ENCODE measurements at places on chromosomes 1 and 21. TPM values are rescaled to one million over a fixed set of nuclear protein-coding genes. Genes with fewer than 3 reads are reported as not detected.

- peaks cover 13% of the 10 kb centered on the region for H3K4me1 ChIP-seq
- H3K36me3 ChIP-seq: no peaks in the 10 kb centered on the region
- H3K27me3 ChIP-seq: no peaks in the 10 kb centered on the region
Observed at GRCh38 chr1:179818743-179819173, 58.8 kb downstream of the TOR1AIP2 start.

DNA sequence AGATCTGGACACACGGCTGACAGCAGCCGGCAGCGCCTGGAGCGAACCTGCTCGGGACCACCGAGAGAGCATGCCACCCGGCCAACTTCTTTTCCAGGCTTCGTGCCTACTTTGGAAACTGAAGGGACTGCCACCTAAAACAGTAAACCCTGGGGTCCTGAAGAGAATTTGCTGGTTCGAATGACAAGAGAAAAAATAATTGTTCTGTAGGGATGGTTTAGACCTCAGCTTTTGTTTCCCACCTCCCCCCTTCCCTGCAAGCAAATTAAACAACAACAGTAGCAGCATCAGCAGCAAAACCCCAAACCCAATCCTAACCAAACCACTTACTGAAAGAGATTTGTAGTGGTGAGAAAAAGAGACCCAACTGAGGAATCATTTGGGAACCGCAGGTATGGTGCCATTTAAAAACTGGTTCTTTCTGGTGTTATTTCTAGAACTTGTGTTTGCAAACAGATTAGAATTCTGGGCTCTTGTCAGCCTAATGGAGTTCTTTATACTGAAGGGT, 105.6 kb downstream of the LEPR start:
- no peak overlapping the region for H3K4me3 ChIP-seq
- no peak for DNase-seq
- peaks cover 4% of the 10 kb centered on the region for H3K36me3 ChIP-seq
- H3K4me1 ChIP-seq: peaks cover 3% of the 10 kb centered on the region

DNA sequence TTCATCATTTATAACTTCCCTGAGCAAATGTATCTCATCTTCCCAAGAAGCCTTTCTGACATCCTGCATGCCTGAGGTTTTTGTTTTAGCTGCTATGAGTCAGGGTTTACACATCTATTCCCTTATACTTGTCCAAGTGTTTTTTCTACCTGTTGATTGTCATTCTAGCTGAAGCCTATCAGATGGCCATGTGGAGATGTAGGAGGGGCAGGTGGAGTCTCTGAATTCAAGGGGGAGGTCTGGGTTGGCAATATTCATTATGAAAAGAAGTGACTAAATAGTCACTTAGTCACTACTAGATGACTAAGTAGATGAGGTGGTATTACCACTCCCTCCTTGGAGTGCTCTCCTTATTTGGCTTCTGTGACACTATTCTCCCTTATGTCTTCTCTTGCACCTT, 52.4 kb downstream of the XCL1 start:
- no peak for DNase-seq
- H3K27ac ChIP-seq: no peak overlapping the region
- H3K36me3 ChIP-seq: no peaks in the 10 kb centered on the region
- peaks cover 2% of the 10 kb centered on the region for H3K4me1 ChIP-seq
- H3K4me3 ChIP-seq: no peak overlapping the region
- peaks cover 3% of the 10 kb centered on the region for H3K27me3 ChIP-seq

TDRD10 gene
- total RNA-seq: not detected

DNA sequence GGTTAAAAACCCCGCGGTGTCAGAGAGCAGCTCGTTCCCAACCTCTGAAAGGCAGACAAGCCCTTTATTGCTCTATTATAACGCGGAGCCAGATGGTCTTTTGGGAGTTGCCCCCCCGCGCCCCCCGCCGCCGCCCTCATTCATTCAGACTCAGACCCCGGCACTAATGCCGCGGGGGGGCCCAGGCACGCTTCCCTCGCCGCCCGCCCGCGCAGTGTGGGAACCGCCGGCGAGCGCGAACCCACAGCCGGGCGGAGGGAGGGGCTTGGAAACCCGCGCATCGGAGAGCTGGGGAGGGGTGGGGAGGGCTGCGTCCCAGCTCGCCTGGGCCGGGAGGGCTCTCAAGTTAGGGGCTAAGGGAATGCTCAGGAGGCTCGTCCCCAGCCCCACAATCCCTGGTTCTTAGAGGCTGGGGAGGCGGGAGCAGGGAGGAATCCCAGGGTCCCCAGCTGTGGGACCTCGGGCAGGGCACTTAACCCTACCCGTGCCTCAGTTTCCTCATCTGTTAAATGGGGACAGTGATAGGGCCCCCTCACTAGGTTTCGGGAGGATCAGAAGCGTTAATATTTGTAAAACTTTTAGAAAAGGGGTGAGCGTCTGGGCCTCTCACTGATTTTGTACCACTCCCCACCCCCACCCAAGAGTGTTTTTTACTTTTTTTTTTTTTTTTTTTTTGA, 10.9 kb upstream of the HES5 start:
- H3K27me3 ChIP-seq: no peaks in the 10 kb centered on the region
- H3K4me3 ChIP-seq: no peak overlapping the region
- H3K36me3 ChIP-seq: no peaks in the 10 kb centered on the region
- DNase-seq: no peak
- H3K27ac ChIP-seq: no peak overlapping the region

SPRR1B gene
- total RNA-seq: not detected

GRCh38 chr1:10675813-10676212, 120.6 kb downstream of the CASZ1 start:
- no peak for DNase-seq
- no peak overlapping the region for H3K27ac ChIP-seq
- H3K36me3 ChIP-seq: no peaks in the 10 kb centered on the region
- no peaks in the 10 kb centered on the region for H3K27me3 ChIP-seq
- no peak overlapping the region for H3K4me3 ChIP-seq
- H3K4me1 ChIP-seq: peaks cover 2% of the 10 kb centered on the region

GATAD2B gene
- 49.4 TPM for total RNA-seq

LAPTM5 gene
- 232 TPM for total RNA-seq

- H3K4me1 ChIP-seq: peaks cover 44% of the 10 kb centered on the region
- H3K27me3 ChIP-seq: no peaks in the 10 kb centered on the region
- peaks cover 54% of the 10 kb centered on the region for H3K36me3 ChIP-seq
- no peak for DNase-seq
Observed at GRCh38 chr1:113898241-113898814, 6.3 kb downstream of the AP4B1 start.

- no peak for DNase-seq
- peaks cover 58% of the 10 kb centered on the region for H3K4me1 ChIP-seq
- H3K27me3 ChIP-seq: no peaks in the 10 kb centered on the region
- peaks cover 75% of the 10 kb centered on the region for H3K36me3 ChIP-seq
- H3K4me3 ChIP-seq: no peak overlapping the region
- peak overlapping the region; percentile 17 for H3K27ac ChIP-seq
Observed at GRCh38 chr1:40985875-40986274, 6.4 kb downstream of the CTPS1 start.

GUCA2B gene
- not detected for total RNA-seq

DNA sequence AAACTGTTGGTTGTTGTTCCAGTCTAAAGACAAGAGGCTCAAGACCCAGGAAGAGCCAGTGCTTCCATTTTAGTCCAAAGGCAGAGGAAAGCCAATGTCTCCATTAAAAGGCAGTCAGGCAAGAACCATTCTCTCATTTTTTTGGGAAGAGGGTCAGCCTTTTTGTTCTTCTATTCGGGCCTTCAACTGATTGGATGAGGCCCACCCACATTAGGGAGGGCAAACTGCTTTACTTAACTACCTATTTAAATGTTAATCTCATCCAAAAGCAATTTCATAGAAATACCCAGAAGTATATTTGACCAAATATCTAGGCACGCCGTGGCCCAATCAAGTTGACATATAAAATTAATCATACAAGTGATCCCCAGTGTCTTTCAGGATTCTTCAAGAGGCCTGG, 104.4 kb upstream of the SYT6 start:
- peaks cover 2% of the 10 kb centered on the region for H3K36me3 ChIP-seq

- no peaks in the 10 kb centered on the region for H3K27me3 ChIP-seq
- H3K4me3 ChIP-seq: peak overlapping the region; percentile 88
- no peak for DNase-seq
- peaks cover 29% of the 10 kb centered on the region for H3K4me1 ChIP-seq
- peak overlapping the region; percentile 94 for H3K27ac ChIP-seq
Observed at GRCh38 chr1:115099693-115100050, 10.4 kb upstream of the TSPAN2 start.

DNA sequence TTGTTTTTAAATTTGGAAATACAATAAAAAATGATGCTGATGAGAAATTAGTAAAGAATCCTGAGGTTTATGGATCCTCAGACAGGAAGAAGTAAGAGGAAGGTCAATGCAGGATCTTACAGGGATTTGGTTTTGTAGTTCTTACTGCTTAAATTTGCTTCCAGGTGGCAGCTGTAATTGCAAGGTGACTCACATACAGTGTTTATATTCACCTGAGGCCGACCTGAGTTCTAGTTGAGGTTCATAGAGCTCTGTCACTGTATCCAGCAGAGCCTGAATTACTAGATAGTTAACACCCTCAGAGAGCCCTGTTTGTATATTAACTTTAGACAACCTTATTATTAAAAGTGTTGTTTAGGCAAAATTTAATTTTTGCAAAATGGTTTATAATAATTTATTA, 1.4 kb upstream of the WDR26 start:
- peaks cover 33% of the 10 kb centered on the region for H3K4me1 ChIP-seq
- H3K36me3 ChIP-seq: peaks cover 18% of the 10 kb centered on the region
- peak overlapping the region; percentile 90 for H3K4me3 ChIP-seq
- H3K27ac ChIP-seq: peak overlapping the region; percentile 95

DNA sequence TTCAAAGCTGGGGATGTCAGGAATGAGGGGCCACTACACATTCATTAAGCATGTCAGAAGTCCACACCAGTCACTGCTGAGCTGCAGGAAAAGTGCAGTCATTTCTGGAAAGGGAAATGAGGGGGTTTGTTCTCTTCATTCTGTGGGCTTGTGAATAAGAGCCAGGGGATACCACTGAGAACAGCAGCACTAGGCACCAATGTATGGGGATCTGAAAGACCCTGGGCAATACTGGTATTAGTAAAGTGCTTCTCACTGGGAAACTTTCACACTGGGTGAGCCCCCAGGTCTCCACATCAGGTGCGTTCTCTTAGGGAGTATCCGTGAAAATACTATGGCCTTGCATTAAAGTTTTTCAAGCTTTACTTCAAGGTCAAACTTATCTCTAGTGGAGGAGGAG, 49.9 kb downstream of the TGFB2 start:
- H3K27me3 ChIP-seq: peaks cover 19% of the 10 kb centered on the region
- no peak overlapping the region for H3K4me3 ChIP-seq
- H3K36me3 ChIP-seq: no peaks in the 10 kb centered on the region
- no peak for DNase-seq

DNA sequence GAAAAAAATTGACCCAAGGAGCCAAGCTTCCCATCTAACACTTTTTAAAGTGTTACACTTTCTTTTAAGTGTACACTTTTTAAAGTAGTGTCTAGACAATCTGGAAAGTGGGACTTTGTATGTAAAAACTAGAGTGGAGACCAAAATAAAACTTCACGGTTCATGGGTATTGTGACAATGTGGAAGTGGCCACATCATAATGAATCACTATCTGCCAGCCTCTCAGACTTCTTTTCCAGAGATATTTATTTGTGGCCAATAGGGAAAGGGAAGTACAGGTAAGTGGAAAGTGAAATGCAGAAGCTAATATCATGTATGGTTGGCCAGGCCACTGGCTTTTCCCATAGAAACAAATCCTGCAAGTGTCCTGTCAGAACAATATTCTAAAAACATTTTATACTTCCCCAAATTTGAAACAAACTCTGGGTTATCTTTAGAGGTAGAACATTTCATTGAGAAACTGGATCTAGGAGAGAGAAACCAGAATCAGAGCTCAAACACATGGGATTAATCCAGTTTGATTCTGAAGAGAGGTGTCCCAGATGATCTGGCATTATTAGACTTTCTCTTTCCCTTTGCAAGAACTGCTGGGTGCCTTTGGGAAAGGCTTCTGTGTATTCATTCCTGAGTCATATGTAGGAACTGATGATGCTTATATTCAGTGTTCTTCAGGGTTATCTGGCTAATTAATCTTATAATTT, 2.0 kb downstream of the TNFSF18 start:
- H3K36me3 ChIP-seq: peaks cover 1% of the 10 kb centered on the region
- no peak overlapping the region for H3K27ac ChIP-seq
- H3K4me1 ChIP-seq: peaks cover 3% of the 10 kb centered on the region
- no peak for DNase-seq

GRCh38 chr1:9785406-9785805, 38.4 kb downstream of the CLSTN1 start:
- no peaks in the 10 kb centered on the region for H3K27me3 ChIP-seq
- H3K4me3 ChIP-seq: no peak overlapping the region
- peaks cover 37% of the 10 kb centered on the region for H3K4me1 ChIP-seq
- H3K36me3 ChIP-seq: peaks cover 2% of the 10 kb centered on the region

PTPRU gene
- 0.74 TPM for total RNA-seq

DNA sequence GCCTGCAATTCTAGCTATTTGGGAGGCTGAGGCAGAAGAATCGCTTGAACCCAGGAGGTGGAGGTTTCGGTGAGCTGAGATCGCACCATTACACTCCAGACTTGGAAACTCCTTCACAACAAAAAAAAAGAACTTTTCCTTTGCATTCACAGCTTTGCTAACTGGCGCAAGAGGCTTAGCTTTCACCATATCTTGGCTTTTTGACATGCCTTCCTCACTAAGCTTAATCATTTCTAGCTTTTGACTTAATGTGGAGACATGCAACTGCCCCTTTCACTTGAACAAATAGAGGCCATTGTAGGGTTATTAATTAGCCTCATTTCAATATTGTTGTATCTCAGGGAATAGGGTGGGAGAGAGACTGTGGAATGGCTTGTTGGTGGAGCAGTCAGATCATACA, 8.7 kb downstream of the KPNA6 start:
- H3K27ac ChIP-seq: no peak overlapping the region
- DNase-seq: no peak
- H3K36me3 ChIP-seq: peaks cover 14% of the 10 kb centered on the region
- no peaks in the 10 kb centered on the region for H3K27me3 ChIP-seq

VSIG8 gene
- not detected for total RNA-seq

DNA sequence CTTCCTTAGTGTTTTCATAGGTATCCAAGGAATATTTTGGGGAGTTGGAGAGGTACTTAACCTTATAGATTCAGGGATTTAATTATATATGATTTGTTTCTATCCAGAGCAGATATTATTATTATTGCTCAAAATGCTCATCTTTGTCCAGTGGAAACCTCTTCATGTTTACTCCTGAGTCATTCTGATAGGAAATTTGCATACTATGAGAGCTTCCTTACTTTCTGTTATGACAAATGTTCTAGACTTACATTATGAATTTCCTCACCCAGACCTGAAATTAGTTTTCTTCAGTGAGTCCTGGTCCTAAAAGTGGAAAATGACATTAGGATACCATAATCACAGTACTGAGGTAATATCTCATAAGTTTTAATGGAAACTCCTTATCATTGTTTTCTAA, 57.5 kb upstream of the PLPPR5 start:
- no peaks in the 10 kb centered on the region for H3K4me1 ChIP-seq
- H3K4me3 ChIP-seq: no peak overlapping the region
- no peak overlapping the region for H3K27ac ChIP-seq
- H3K36me3 ChIP-seq: no peaks in the 10 kb centered on the region

- no peak overlapping the region for H3K4me3 ChIP-seq
- H3K27me3 ChIP-seq: peaks cover 4% of the 10 kb centered on the region
- H3K27ac ChIP-seq: no peak overlapping the region
- H3K4me1 ChIP-seq: no peaks in the 10 kb centered on the region
- no peaks in the 10 kb centered on the region for H3K36me3 ChIP-seq
Observed at GRCh38 chr1:118249641-118250040, 64.6 kb upstream of the SPAG17 start.

- no peak for DNase-seq
- no peak overlapping the region for H3K4me3 ChIP-seq
- H3K4me1 ChIP-seq: no peaks in the 10 kb centered on the region
- H3K27me3 ChIP-seq: no peaks in the 10 kb centered on the region
- no peaks in the 10 kb centered on the region for H3K36me3 ChIP-seq
- no peak overlapping the region for H3K27ac ChIP-seq
Observed at GRCh38 chr1:110544753-110545152, 25.8 kb upstream of the KCNA10 start.
